ENCODE measurements at places on chromosomes 2 and 18.

- DNase-seq, result no peak
These were observed 7.4 kb downstream of the SCN3A start for GRCh38 chr2:165196411-165196810.

DNA sequence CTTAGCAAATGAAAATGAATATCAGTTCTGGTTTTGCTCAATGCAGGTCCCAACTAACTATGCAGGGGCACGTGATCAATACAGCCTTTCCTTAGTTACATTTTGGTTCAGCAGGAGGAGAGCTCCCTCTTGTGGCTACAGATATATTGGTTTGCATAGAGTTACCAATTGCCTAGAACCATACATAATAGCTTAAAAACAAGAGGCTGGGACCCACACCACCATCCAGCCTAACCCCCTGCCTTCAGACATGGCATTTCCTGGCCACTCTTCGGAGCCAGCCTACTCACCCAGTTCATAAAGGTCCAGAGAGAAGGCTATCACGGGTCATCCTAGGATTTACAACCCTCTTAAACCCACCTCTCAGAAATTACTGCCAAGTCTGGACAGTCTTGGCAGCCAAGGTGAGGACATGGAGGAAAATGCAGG, 10.5 kb downstream of the CCDC93 start:
- peak; percentile 88 for DNase-seq

- DNase-seq, result peak; percentile 45
These were observed 10.0 kb downstream of the SLC4A5 start for GRCh38 chr2:74333175-74333574.

DNA sequence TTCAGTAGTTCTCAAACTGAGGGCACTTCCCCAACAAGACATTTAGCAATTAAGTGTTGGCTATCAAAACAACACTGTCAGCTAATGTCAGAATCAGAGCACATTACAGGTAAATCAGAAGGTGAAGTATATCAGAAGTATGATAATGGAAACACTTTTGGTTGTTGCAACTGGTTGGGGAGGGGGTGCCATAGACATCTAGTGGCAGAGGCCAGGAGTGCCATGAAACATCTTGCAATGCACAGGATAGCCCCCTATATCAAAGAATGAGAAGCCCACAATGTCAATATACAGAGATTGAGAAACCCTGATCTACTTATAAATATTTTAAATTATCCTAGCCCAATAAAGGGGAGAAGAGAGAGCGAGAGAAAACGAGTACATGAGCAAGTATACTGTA, 4.9 kb upstream of the XPO1 start:
- no peak for DNase-seq

DNA sequence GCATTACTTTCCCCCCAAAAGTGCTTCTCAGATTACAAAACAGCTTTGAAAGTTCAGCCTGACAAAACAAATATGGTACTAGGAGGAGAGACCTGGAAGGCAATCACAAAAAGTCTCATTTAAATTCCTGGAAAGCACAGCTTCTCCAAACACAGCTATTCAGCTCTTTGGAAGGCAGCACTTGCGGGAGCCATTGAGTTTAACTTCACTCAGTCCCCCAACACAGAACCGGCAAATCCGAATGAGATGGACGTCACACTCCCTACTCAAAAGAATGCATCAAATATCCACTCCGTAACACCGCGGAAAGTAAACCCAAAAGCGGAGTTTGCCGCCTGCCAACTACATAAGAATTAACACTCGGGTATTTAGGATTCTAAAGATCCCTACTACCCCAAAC, 638 bp downstream of the ST6GAL2 start:
- DNase-seq, result no peak

GRCh38 chr18:7066965-7067555, 50.5 kb downstream of the LAMA1 start:
- DNase-seq, result no peak

GRCh38 chr18:55365342-55365741, 222.7 kb downstream of the TCF4 start:
- no peak for DNase-seq

GRCh38 chr2:26462511-26463243, 15.2 kb downstream of the OTOF start:
- DNase-seq, result peak; percentile 48

GRCh38 chr2:73985308-73986084, 786 bp downstream of the TET3 start:
- DNase-seq, result no peak

DNA sequence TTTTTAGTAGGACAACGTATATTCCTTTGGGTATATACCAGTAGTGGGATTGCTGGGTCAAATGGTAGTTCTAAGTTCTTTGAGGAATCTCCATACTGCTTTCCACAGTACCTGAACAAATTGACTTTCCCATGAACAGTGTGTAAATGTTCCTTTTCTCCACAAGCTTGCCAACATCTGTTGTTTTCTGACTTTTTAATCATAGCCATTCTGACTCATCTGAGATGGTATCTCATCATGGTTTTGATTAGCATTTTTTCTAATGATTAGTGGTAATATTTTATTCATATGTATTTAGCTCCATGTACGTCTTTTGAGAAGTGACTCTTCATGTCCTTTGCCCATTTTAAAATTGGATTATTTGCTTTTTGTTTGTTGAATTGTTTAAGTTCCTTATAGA, 58.4 kb upstream of the CERS6 start:
- DNase-seq, result no peak

DNA sequence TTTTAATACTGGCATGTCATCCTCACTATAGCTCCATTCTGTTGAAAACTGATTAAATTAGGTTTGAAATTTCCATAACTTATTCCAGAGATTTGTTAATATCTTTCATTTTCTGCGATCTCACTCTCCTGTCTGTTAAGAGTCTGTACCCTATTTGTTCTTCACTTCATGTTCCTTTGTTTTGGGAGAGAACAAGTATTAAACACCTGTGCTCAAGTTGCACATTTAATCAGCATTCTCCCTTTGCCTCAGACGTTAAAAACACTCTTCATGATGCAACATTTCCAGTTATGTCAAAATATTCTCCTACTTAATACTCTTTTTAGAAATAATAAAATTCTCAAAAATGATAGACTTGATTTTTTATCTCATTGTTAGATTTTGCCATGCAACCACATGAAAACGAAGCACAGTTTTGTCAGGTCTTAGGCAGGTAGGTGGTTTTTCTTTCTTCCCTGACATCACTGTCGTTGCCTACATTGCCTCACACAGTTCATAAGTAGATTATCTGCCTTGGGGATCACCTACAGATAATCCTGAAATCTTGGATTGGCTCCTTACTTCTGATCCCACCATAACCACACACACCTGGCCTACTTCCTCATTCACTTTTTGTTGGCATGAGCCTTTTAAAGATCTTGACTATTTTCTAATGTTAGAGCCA, 109.9 kb downstream of the GAREM1 start:
- no peak for DNase-seq

DNA sequence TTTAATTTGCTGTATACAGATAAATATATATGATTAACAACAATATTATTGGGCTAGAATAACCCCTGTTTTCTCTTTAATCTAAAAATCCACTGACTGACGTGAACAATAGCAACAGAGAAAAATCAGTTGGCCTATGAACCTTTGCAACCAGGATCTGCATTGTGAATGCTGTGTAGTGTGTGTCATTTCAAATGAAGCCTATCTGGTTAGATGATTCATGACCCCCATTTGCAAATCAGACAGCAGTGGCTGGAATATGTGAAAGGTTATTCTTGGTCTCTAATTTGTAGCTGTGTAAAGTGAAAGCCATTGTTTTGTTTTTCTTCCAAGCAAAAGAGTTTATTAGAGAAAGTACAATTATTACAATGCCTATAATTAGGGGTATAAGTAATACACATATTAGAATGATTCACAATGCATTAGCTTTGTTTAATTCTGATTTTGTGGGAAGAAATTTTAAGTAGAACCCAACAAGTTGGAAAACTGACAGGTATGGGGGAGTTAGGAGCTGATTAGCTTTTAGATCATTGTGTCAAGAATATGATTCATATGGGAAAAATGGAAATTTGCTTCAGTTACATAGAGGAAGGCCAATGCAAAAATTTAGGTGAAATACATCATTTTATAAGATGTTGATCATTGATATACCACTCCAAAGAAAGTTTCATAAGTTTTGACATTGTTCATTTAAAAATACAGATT, 1362.2 kb upstream of the TMEFF2 start:
- no peak for DNase-seq

GRCh38 chr2:120934574-120935338, 199.1 kb downstream of the GLI2 start:
- DNase-seq, result peak; percentile 97

GRCh38 chr2:28981016-28981441, at the start of gene TOGARAM2:
TOGARAM2 (plus strand) TSS chr2:28981298; CDS start chr2:28994835, 13,537 bp downstream.
- peak; percentile 65 for DNase-seq

DNA sequence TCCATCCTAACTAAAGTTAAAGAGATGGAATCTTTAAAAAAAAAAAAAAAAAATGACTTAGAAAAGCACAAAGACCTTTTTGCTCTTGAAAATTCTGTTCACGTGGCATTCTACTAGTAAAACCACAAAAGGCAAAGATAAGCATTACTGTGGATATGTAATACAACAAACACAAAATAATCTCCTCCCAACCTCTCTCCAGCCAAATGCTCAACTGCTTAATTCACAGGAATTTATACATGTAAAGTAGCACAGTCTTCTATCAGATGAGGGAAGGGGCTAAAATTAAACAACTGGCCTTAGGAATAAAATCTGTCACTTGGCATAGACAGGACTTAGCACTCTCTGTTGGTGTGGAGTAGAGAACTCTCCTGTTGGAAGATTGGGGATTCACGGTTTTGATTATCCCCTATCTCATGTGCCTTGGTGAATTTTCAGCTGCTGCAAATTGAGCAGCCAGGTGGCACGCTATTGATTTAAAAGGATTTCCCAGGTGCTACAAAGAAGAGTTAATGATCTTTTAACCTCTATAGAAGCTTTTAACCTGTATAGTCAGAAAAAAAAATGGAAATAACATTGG, 57.4 kb downstream of the ATIC start:
- DNase-seq, result no peak

DNA sequence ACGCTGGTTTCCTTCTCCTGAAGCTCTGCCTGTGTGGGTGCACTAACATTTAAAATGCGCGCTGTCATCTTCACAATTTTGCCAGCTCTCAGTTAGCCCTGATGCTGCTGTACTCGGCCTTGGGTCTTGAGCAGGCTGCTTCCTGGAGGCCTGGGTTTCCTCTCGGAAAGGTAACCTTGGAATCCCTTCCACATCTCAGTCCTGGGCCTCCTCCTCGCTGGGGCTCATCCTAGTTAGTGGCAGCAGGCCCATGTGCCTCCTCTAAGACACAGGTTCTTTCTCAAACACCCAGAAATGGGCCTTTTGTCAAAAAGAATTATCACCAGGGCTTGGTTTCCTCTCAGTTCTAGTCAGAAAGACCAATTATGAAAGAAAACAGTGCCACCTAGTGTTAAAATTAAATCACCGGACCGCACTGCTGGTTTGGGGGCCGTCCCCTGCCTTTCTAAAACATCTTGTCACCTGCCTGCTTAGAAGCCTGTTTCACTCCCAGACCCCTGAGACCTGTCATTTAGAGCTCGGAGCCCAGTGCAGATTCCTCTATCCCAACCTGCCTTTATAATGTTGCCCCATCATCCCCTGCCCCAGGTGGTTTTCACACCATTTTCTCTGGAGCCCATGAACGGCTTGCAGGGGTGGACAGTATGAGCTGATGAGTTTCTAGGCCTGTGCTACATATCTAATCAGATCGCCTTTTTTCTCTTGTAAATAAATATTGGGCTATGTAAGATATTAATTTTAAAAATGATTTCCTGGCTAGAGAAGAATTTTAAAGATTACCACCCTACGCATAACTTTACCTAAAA, 42.4 kb downstream of the HK2 start:
- peak; percentile 71 for DNase-seq

DNA sequence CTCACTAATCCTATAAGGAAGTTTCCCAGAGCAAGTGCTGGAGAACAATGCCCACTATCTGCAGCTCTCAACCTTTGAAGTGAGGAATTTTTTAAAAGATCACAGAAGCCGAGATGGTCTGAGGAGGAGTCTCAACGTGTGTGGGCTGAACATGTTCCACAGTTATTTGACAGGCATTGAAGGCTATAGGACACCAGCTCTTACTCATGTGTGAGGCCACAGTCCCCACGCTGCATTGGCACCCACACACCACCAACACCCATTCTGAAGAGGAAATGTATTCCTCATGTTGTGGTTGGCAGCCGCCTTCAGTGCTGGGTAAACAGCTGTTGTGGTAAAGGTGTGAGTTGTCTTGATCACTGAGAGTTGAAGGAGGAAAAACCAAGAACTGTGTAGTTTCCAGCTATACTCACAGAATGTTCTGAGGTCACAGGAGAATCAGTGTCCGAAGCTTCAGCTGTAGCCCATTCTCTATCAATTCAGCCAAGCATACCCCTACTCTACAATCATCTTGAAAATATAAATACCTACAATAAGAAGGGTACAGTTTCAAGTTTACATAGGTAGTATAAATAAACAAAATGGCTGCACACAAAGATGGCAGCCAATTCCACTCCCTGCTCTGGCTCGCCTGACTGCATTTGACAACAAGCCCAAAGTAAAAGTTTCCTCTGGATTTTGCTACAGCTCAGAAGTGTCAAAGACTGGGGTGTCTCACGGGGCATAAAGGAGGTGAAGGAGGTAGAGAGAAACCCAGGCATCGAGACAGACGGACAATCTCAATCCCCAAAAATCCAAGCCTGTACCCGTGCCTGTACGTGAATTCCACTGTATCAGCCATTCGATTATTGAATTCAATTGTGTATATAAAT, 12.1 kb downstream of the CD226 start:
- no peak for DNase-seq

DNA sequence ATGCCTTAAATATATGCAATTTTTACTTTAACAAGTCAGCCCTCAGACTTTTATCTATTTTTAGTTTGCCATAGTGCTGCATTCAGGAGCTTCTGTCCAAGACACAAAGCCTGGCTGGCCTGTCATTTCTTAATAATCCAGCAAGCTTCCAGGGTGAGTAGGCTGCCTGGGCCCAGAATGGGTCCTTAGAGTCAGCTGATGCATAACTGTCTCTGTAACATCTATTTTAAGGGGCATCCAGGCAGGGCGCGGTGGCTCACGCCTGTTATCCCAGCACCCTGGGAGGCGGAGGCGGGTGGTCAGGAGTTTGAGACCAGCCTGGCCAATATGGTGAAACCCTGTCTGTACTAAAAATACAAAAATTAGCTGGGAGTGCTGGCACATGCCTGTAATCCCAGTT, 11.8 kb upstream of the GNLY start:
- no peak for DNase-seq

DNA sequence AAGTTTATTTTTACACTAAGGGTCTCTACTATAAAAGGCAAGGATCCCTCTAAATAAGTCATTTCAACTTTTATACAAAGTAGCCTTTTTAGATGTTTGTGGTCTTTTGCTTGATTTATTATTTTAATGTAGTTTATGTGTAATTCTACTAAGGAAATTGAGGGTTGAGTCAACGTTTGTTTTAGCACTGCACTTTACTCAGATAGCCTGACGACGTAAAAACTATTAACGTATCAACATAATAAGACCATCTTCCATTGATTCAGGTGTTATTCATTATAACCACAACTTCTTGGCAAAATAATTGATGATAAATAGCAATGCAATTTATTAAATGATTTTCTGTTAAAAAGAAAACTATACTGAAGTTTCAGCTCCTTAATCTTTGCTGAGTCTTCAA, 1103.6 kb upstream of the ACVR2A start:
- DNase-seq, result no peak

- no peak for DNase-seq
These were observed 1104.0 kb upstream of the PIK3C3 start for GRCh38 chr18:40851014-40851429.

All from mesenchymal stem cell (in vitro differentiated cells and primary cell).